ENCODE measurements at places on chromosomes 7 and 10. TPM values are rescaled to one million over a fixed set of nuclear protein-coding genes. Genes with fewer than 3 reads are reported as not detected.

LMOD2 gene
- not detected for total RNA-seq

STAG3 gene
- total RNA-seq = 31.1 TPM

UBTD1 gene
- total RNA-seq = 1.1 TPM

IL15RA gene
- total RNA-seq = 20.3 TPM

PPP2R2D gene
- total RNA-seq = 39.9 TPM

MYPN gene
- not detected for total RNA-seq

NUTM2E gene
- 0.37 TPM for total RNA-seq

CPN1 gene
- not detected for total RNA-seq

- no peak for DNase-seq
- no peaks in the 10 kb centered on the region for H3K4me1 ChIP-seq
- no peak overlapping the region for H3K4me3 ChIP-seq
- peaks cover 26% of the 10 kb centered on the region for H3K27me3 ChIP-seq
- no peaks in the 10 kb centered on the region for H3K36me3 ChIP-seq
Observed at GRCh38 chr10:113625461-113626186, 38.2 kb downstream of the NRAP start.

DNA sequence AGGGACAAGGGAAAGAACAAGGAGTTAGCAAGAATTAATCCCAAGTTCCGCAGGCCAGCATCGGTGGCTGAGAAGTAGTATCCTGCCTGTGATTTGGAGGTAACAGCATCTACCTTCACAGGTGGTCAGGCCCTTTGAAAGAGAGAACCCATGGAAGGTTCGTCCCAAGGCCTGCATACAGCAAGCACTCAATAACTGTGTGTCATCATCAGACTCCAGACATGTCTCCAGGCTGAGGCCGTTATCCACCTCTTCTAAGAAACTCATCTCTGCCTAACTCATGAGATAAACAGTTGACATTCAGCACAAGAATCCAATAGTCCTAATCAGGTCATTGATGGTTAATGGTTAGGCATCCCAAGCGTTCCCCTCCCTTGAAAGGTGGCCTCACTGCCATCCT lies 45.0 kb downstream of the CTBP2 start:
- no peak overlapping the region for H3K4me3 ChIP-seq
- DNase-seq = no peak
- peaks cover 2% of the 10 kb centered on the region for H3K27me3 ChIP-seq
- H3K36me3 ChIP-seq = no peaks in the 10 kb centered on the region
- no peaks in the 10 kb centered on the region for H3K4me1 ChIP-seq
- no peak overlapping the region for H3K27ac ChIP-seq

GRCh38 chr7:15397159-15397550 lies 164.7 kb downstream of the AGMO start:
- H3K4me1 ChIP-seq = no peaks in the 10 kb centered on the region
- H3K4me3 ChIP-seq = no peak overlapping the region
- no peaks in the 10 kb centered on the region for H3K27me3 ChIP-seq
- no peaks in the 10 kb centered on the region for H3K36me3 ChIP-seq
- DNase-seq = no peak

GRCh38 chr7:143305423-143306070 lies 10.4 kb upstream of the CLCN1 start:
- no peak overlapping the region for H3K4me3 ChIP-seq
- H3K27ac ChIP-seq = peak overlapping the region; percentile 19
- H3K36me3 ChIP-seq = peaks cover 80% of the 10 kb centered on the region
- peak; percentile 69 for DNase-seq

DNA sequence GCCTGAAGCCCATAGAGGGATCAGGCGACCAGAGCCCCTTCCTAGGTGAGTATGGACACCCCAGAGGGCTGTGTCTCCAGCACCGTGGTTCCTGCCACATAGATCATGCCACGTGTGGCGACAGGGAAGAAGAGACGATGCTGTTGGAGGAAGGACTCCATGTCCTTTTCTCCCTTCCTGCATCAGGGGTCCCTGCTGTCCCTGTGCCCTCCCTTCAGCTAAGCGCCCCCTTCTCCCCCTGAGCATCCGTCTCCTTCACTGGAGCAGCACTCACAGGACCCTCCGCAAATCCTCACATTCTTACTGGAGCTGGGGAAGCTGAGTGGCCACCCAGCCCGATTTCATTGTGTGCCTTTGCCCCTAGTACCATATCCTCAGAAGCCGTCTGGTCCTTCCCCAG lies 85.6 kb upstream of the NPS start:
- DNase-seq = no peak
- no peak overlapping the region for H3K4me3 ChIP-seq
- H3K4me1 ChIP-seq = no peaks in the 10 kb centered on the region
- H3K36me3 ChIP-seq = no peaks in the 10 kb centered on the region

GRCh38 chr7:27606270-27607209 lies 56.1 kb downstream of the HIBADH start:
- no peak overlapping the region for H3K4me3 ChIP-seq
- no peak overlapping the region for H3K27ac ChIP-seq
- no peak for DNase-seq
- no peaks in the 10 kb centered on the region for H3K4me1 ChIP-seq

GRCh38 chr10:131180086-131180485 lies 131.4 kb downstream of the TCERG1L start:
- H3K4me1 ChIP-seq = no peaks in the 10 kb centered on the region
- H3K27ac ChIP-seq = no peak overlapping the region
- no peak overlapping the region for H3K4me3 ChIP-seq

DNA sequence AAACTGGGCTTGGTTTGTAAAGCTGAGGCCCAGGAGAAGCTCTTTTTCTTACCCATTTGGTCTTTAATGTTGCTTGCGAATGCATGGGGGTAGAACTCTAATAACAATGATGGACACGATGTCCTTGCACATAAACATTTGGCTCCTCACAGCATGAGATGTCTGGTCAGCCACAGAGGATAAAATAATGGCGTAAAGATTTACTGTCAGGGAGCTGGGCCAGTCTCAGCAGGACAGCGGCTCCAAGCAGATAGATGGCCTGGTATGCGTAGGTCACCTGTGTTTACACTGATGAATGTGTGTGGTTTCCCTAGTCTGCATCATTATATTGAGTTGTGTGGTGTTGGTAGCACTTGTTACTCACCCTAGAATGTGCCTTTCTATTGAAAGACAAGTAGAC lies 537.4 kb downstream of the CNTNAP2 start:
- no peak for DNase-seq
- no peak overlapping the region for H3K27ac ChIP-seq
- no peaks in the 10 kb centered on the region for H3K36me3 ChIP-seq

- H3K36me3 ChIP-seq = peaks cover 6% of the 10 kb centered on the region
- peaks cover 12% of the 10 kb centered on the region for H3K4me1 ChIP-seq
- no peak for DNase-seq
- H3K4me3 ChIP-seq = no peak overlapping the region
Observed at GRCh38 chr10:119343011-119343601, 135.7 kb downstream of the GRK5 start.

DNA sequence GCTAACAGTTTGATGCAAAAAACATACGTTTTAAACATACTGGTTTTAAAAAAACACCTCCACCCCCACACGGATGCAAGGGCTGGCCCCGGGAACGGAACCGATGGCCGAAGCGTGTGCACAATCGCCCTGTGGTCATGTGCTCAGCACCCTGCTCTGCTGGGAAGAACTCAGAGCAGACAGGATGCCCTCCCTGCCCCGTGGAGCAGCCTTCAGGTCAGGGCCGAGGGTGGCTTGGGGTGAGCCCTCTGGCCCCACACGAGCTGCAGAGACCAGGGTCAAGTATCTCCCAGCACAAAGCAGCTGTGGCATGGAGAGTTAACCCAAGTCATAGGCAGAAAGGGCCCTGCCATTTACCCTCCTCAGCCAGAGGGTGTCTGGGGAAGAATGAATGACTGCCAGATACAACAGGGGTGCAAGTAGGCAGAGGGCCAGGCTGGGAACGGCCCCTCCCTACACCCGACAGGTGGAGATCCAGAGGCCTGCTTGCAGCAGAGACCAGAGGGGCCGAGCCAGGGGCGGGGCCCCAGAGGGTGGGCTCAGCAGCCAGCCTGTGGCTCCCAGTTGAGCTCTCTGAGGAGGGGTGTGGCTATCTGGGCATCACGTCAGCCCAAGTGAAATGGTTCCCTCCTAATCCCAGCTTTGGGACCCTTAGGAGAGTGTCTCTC lies 56.8 kb downstream of the ZRANB1 start:
- H3K27me3 ChIP-seq = no peaks in the 10 kb centered on the region
- peak; percentile 20 for DNase-seq
- H3K36me3 ChIP-seq = no peaks in the 10 kb centered on the region

GRCh38 chr7:45160417-45160881 lies 2.9 kb downstream of the RAMP3 start:
- peaks cover 12% of the 10 kb centered on the region for H3K4me1 ChIP-seq
- no peak overlapping the region for H3K27ac ChIP-seq
- no peak overlapping the region for H3K4me3 ChIP-seq
- no peak for DNase-seq

- H3K27me3 ChIP-seq = no peaks in the 10 kb centered on the region
- no peaks in the 10 kb centered on the region for H3K36me3 ChIP-seq
- H3K4me1 ChIP-seq = no peaks in the 10 kb centered on the region
- H3K27ac ChIP-seq = no peak overlapping the region
- no peak overlapping the region for H3K4me3 ChIP-seq
Observed at GRCh38 chr7:15607529-15608210, 45.9 kb upstream of the AGMO start.

GRCh38 chr10:33099748-33100147 lies 141.7 kb upstream of the ITGB1 start:
- no peaks in the 10 kb centered on the region for H3K27me3 ChIP-seq
- H3K36me3 ChIP-seq = peaks cover 6% of the 10 kb centered on the region
- H3K27ac ChIP-seq = no peak overlapping the region
- no peak for DNase-seq

DNA sequence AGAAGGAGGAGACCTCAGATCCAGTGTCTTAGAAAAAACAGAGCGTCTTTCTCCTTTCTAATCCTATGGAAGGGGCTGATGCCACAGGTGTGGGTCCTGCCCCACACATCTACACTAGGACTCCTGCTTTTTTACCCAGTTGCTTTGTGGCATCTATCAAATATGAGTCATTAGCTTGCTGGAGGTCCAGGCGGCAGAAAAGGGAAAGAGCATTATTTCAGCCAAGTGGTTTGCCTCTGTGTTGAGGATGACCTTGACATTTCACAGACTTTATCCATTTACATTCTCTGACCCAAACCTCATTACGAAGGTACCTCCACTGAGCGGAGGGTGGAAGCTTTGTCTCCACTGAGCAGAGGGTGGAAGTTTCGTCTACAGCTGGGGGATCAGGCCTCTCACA lies 308.4 kb upstream of the KLF6 start:
- DNase-seq = no peak
- no peak overlapping the region for H3K27ac ChIP-seq
- H3K4me1 ChIP-seq = no peaks in the 10 kb centered on the region
- H3K36me3 ChIP-seq = peaks cover 5% of the 10 kb centered on the region
- H3K27me3 ChIP-seq = no peaks in the 10 kb centered on the region

DNA sequence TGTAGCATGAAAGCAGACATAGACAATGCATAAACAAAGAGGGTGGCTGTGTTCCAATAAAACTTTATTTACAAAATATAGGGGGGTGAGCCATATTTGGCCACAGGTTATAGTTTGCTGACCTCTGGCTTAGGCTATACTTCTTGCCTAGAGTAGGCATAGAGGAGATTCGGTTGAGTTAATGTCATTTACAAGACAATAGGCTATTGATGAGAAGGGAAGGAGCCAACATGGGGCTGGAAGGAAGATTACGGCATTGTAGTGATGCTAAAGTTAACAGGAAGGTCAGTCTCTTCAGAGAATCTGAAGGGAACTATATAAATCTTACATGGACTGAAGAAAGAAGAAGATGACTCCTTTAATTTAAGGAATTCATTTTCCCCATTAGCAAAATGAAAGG lies 463.5 kb downstream of the HTR7 start:
- no peaks in the 10 kb centered on the region for H3K36me3 ChIP-seq
- H3K27me3 ChIP-seq = no peaks in the 10 kb centered on the region
- no peaks in the 10 kb centered on the region for H3K4me1 ChIP-seq
- no peak for DNase-seq
